ENCODE measurements at places on chromosomes 7 and 10. TPM values are rescaled to one million over a fixed set of nuclear protein-coding genes. Genes with fewer than 3 reads are reported as not detected.

GRCh38 chr7:45159296-45159695 lies 1.7 kb downstream of the RAMP3 start:
- no peaks in the 10 kb centered on the region for H3K36me3 ChIP-seq
- peak overlapping the region; percentile 40 for H3K4me3 ChIP-seq
- peaks cover 4% of the 10 kb centered on the region for H3K4me1 ChIP-seq

DNA sequence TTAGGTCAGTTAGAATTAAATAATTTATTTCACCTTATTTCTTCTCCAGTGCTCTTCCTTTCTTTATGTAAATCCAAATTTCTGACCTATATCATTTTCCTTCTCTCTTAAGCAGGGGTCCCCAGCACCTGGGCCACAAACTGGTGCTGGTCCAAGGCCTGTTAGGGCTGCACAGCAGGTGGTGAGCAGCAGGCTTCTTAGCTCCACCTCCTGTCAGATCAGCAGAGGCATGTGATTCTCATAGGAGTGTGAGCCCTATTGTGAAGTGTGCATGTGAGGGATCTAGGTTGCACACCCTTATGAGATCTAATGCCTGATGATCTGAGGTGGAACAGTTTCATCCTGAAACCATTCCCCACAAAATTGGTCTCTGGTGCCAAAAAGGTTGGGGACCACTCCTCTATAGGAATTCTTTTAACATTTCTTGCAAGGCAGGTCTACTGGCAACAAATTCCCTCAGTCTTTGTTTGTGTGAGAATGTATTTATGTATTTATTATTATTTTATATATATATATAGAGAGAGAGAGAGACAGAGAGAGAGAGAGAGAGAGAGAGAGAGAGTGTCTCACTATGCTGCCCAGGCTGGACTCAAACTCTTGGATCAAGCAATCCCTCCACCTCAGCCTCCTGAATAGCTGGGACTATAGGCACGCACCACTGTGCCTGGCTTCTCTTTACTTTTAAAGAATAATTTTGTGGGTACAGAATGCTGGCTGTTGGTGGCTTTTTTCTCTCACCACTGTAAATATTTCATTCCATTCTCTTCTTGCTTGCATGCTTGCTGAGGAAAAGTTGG lies 4.3 kb upstream of the ABCC2 start:
- no peak for DNase-seq
- no peaks in the 10 kb centered on the region for H3K4me1 ChIP-seq
- no peak overlapping the region for H3K27ac ChIP-seq

DNA sequence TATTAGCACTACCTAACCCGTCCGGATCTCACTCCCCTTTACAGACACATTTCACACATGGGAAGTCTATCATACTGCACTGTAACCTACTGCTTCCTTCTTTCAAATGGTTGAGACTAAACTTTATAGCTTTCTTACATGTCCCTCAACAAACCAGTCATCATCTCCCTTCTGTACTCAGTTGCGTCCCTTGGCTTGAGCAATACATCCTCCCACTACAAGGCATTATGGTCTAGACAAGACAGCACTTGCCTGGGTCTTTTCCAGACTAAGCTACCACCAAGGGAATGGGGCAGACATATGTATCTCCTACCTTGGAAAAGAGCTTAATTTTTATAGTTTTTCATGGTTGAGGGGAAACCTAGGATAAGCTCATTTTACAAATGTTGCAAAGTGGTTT lies 575.2 kb downstream of the KCNMA1 start:
- H3K27me3 ChIP-seq, result no peaks in the 10 kb centered on the region
- H3K4me1 ChIP-seq, result no peaks in the 10 kb centered on the region
- H3K36me3 ChIP-seq, result no peaks in the 10 kb centered on the region
- no peak overlapping the region for H3K4me3 ChIP-seq
- no peak overlapping the region for H3K27ac ChIP-seq

GRCh38 chr7:128672927-128673517 lies 930 bp downstream of the GARIN1A start:
- H3K4me1 ChIP-seq, result no peaks in the 10 kb centered on the region
- no peaks in the 10 kb centered on the region for H3K36me3 ChIP-seq

GRCh38 chr10:116253716-116254115 lies 19.3 kb downstream of the GFRA1 start:
- H3K4me1 ChIP-seq, result peaks cover 25% of the 10 kb centered on the region
- no peak overlapping the region for H3K4me3 ChIP-seq
- no peak overlapping the region for H3K27ac ChIP-seq
- H3K36me3 ChIP-seq, result no peaks in the 10 kb centered on the region

GRCh38 chr7:7276161-7276560 lies 93.8 kb downstream of the C1GALT1 start:
- H3K27me3 ChIP-seq, result no peaks in the 10 kb centered on the region
- no peak overlapping the region for H3K4me3 ChIP-seq
- H3K4me1 ChIP-seq, result peaks cover 2% of the 10 kb centered on the region

- H3K4me3 ChIP-seq, result no peak overlapping the region
- H3K36me3 ChIP-seq, result peaks cover 11% of the 10 kb centered on the region
- H3K27me3 ChIP-seq, result no peaks in the 10 kb centered on the region
These were observed 51.9 kb downstream of the DENND11 start for GRCh38 chr7:141649865-141650634.

DNA sequence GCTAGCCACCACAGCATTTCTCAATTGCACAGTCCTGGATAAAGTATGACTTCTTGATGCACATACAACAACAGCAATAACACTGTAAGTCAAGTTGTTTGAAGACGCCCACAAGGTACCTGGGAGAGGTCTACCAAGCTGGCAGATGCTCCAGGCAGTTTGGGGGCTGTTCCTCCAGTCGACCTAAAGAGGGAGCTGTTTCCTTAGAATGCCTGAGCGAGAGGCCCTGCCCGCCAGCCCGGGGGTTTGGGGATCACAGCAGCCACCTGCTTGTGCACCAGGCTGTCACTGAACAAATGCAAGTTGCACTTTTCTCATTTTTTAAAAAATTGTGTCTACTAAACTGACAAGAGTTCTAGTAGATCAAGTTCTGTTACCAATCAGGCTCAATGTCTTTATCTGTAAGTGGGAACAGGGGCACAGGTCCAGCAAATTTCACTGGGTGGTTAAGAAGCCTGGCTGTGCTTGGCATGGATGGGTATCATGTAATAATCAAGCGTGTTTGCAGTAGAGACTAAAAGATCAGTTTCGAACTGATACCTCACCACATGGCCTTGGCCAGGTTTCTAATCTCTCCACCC lies 193.8 kb upstream of the ADO start:
- H3K4me1 ChIP-seq, result no peaks in the 10 kb centered on the region
- H3K36me3 ChIP-seq, result no peaks in the 10 kb centered on the region
- no peaks in the 10 kb centered on the region for H3K27me3 ChIP-seq
- DNase-seq, result peak; percentile 53
- H3K4me3 ChIP-seq, result no peak overlapping the region

DNA sequence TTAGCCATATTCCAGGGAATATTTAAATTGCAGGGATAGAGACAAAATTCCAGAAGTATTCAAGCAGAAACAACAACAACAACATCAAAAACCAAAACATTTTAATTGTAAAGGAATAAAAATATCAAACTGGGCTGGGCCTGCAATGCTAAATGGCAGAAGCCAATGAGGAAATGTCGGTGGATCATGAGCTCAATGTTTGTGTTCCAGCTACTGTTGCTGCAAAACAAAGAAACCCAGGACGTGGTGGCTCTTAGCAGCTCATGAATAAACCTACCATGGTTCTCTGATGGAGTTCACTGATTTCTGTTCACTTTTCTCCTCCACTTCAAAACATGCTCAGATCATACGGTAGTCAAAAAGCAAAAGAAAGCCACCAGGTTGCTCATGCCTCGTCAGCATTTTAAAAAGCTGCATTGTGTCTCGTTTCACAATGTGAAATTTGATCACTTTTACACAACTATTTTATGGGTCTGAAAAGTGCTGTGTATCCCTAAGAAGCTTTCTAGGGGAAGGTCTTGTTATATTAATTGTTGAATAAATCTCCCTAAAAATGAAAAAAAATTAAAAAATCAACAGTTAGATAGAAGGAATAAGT lies 54.0 kb downstream of the ASNS start:
- H3K27ac ChIP-seq, result no peak overlapping the region
- H3K4me3 ChIP-seq, result no peak overlapping the region
- H3K4me1 ChIP-seq, result no peaks in the 10 kb centered on the region

DNA sequence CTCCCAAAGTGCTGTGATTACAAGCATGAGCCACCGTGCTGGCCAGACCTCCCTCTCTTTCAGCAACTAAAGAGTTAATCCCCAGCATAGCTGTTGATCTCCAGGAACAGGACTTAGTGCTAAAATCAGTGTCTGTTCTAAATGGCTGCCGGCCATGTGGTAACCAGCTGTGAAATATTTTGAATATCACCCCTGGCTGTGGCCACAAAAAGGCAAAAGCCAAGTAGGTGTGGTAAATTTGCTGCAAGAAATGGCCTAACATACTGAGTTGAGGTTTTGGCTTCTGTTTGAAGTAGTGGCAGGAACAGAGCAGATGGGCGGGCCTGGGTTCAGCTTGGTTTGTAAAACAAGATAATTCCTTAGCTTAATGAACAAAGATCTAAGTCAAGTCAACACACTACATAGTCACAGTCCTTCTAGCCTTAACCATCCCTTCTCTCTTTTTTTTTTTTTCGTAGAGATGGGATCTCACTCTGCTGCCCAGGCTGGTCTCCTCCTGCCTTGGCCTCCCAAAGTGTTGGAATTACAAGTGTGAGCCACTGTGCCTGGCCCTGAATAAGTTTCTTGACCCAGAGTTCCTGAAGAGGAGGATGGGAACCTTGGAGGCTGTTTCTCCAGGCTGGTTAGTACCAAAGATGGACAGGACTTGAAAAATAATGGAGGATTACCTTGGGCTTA lies 22.7 kb upstream of the AGFG2 start:
- peak; percentile 60 for DNase-seq
- no peaks in the 10 kb centered on the region for H3K36me3 ChIP-seq
- no peaks in the 10 kb centered on the region for H3K27me3 ChIP-seq
- H3K4me3 ChIP-seq, result no peak overlapping the region

- no peaks in the 10 kb centered on the region for H3K4me1 ChIP-seq
- H3K36me3 ChIP-seq, result no peaks in the 10 kb centered on the region
- DNase-seq, result no peak
These were observed 205.7 kb upstream of the NPSR1 start for GRCh38 chr7:34452363-34452762.

GRCh38 chr7:135414850-135415439 lies 95.0 kb downstream of the CNOT4 start:
- DNase-seq, result peak; percentile 46
- peaks cover 2% of the 10 kb centered on the region for H3K36me3 ChIP-seq
- H3K4me3 ChIP-seq, result no peak overlapping the region
- H3K4me1 ChIP-seq, result no peaks in the 10 kb centered on the region
- no peak overlapping the region for H3K27ac ChIP-seq

DNA sequence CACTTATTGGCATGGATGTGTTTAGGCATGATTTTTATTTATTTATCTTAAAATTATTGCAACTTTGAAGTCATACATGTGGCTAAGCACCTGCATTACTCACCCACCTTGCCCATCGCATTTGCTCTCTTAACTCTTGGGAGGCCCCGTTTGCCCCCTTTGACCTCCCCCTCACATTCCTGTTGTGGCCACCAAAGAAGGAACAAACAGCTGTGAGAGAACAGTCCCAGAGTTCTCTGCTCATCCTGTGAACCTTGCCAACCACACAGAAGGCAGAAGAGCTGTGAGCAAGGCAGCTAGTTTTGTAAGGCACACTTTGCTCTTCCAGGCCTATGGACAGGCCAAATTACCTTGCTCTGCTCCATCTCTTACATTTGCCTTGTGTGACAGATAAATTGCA lies 23.6 kb upstream of the FGL2 start:
- H3K4me1 ChIP-seq, result no peaks in the 10 kb centered on the region
- DNase-seq, result no peak
- peaks cover 4% of the 10 kb centered on the region for H3K36me3 ChIP-seq
- no peak overlapping the region for H3K27ac ChIP-seq

- no peaks in the 10 kb centered on the region for H3K4me1 ChIP-seq
- H3K4me3 ChIP-seq, result no peak overlapping the region
- no peaks in the 10 kb centered on the region for H3K36me3 ChIP-seq
- no peak for DNase-seq
These were observed 197.0 kb upstream of the PRSS58 start for GRCh38 chr7:142454862-142455261.

GRCh38 chr10:56212951-56213350 lies 148.1 kb downstream of the ZWINT start:
- no peak overlapping the region for H3K4me3 ChIP-seq
- no peak overlapping the region for H3K27ac ChIP-seq
- no peaks in the 10 kb centered on the region for H3K27me3 ChIP-seq
- H3K36me3 ChIP-seq, result no peaks in the 10 kb centered on the region

GRCh38 chr10:73888514-73888913 lies 14.2 kb upstream of the CAMK2G start:
- H3K27me3 ChIP-seq, result no peaks in the 10 kb centered on the region
- no peak overlapping the region for H3K4me3 ChIP-seq
- peak; percentile 46 for DNase-seq

DNA sequence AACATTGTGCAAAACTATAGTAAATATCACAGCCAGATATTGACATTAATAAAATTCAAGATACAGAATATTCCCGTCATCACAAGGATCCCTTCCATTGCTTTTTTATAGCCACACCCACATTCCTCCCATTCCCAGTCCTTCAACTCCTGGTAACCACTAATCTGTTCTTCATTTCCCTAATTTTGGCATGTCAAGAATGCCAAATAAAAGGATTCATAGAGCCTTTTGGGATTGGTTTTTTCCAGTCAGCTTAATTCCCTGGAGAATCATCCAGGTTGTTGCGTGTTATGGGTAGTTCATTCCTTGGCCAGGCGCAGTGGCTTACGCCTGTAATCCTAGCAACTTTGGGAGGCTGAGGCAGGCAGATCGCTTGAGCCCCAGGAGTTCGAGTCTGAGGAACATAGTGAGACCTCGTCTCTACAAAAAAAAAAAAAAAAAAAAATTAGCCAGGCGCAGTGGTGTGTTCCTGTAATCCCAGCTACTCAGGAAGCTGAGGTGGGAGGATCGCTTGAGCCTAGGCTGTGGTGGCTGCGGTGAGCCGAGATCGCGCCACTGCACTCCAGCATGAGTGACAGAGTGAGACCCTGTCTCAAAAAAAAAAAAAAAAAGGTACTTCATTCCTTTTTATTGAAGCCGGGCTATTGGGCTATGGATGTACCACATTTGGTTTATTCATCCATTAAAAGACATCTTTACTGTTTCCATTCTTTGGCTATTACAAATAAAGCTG lies 2.7 kb downstream of the OGDH start:
- no peak overlapping the region for H3K4me3 ChIP-seq
- H3K4me1 ChIP-seq, result peaks cover 9% of the 10 kb centered on the region
- no peak overlapping the region for H3K27ac ChIP-seq
- H3K36me3 ChIP-seq, result peaks cover 3% of the 10 kb centered on the region

DNA sequence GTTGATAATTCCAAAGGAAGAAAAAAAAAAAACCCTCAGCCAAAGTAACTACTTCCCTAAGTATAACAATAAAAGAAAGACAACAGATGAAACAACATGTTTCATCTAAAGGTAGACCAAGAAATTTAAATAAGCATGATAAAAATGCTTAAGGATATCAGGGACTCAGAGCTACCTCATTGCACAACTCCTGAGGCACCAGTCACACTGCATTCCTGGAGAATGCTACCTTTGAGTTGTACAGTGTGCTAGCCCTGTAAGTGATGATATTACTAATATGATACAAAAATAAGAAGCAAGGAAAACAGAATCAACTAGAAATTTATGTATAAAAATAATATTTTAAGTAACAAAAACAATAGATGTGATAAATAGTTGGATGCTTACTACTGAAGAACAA lies 29.5 kb upstream of the C7orf33 start:
- no peaks in the 10 kb centered on the region for H3K27me3 ChIP-seq
- peak; percentile 38 for DNase-seq
- H3K4me1 ChIP-seq, result no peaks in the 10 kb centered on the region

- H3K36me3 ChIP-seq, result no peaks in the 10 kb centered on the region
- no peaks in the 10 kb centered on the region for H3K27me3 ChIP-seq
- DNase-seq, result peak; percentile 80
- no peak overlapping the region for H3K27ac ChIP-seq
These were observed 1.4 kb upstream of the LCOR start for GRCh38 chr10:96830511-96831199.

EFCAB10 gene
- 23.2 TPM for total RNA-seq

MOGAT3 gene
- total RNA-seq, result not detected

SH2B2 gene
- 9.7 TPM for total RNA-seq

TCF7L2 gene
- total RNA-seq, result 32.3 TPM

SLC26A3 gene
- 0.31 TPM for total RNA-seq

Data from lung (tissue), 17 donors.